Pulmonary artery endothelial cell (primary cell): ENCODE measurements at places on chromosomes 1 and 21. TPM values are rescaled to one million over a fixed set of nuclear protein-coding genes. Genes with fewer than 3 reads are reported as not detected.

DNA sequence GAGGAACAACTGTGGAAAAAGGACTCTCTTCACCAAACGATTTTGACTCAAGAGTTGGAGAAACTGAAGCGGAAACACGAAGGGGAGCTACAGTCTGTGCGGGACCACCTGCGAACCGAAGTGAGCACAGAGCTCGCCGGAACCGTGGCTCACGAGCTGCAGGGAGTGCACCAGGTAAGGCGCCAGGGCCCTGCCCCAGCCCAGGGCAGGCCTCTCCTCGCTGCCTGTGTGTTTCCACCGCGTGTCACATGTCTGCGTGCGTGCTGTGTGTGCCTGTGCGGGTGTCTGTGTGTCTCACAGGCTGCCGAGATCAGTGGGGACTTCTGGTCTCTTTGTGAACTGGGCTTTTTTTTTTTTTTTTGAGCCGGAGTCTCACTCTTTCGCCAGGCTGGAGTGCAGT lies 43.0 kb downstream of the PCNT start:
- DNase-seq: no peak

DNA sequence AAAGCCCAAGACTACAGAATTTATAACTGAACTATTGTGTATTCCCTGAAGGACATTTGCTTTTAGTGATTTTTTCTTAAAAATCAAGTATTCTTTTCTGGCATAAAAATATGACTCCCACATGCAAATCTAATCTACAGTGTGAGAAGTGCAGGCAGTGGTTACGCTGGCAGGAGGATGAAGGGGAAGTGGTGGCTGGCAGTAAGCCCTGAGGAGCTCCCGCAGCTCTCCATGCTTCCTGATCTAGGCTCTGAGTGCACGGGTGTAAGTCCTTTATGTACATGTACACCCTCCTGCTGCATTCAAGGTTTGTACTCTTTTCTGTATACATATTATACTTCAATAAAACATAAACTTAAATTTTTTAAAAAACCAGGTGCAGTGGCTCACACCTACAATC lies 67.5 kb upstream of the PRDX6 start:
- DNase-seq: no peak

DNA sequence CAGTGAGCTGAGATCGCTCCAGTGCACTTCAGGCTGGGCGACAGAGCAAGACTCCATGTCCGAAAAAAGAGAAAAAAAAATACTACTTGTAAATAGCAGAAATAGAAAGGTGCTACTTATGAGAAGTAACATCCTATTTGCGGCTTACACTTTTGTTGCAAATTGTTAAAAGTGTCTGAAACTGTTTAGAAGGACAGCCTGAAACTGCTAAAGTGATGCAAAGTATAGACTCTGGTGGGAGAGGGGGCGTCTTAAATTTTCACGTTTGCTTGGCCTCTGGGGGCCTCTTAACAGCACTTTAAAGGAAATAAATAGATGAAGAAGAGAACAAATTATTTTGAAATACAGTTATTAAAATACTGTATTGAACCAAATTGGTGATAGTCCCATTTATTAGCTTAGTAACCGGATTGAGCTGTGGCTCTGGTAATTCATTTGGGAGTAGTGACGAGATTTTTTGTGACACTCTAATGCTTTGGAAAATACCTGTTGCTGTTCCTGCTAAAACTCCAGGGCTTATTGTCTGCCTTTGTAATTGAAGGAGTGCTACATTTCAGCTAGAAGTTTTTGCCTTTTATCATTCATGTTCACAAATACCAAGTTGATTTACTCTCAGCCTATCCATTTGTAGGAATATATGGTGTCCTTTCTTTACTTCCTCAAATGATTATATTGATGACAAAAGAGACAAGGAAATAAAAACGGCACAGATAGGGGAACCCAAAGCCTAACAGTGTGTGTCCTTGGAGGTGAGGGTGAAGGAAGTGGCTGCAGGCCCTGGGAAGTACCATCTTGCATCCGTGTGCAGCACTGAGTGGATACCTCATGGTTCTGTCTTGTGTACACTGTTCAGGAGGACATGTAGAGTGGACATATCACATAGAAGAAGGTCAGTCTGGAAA lies 6.2 kb downstream of the PKNOX1 start:
- DNase-seq: no peak

GRCh38 chr1:223712194-223712849 lies at the start of gene CAPN2:
Gene CAPN2 (plus strand): TSS chr1:223712539. CDS start chr1:223712641, 102 bp downstream.
- peak; percentile 60 for DNase-seq

CDA gene
- 0.67 and 2.0 TPM in 2 replicates for total RNA-seq

RAP1GAP gene
- total RNA-seq: 0.04 and 0.07 TPM in 2 replicates

NPR1 gene
- 18.5 and 33.1 TPM in 2 replicates for total RNA-seq

DNA sequence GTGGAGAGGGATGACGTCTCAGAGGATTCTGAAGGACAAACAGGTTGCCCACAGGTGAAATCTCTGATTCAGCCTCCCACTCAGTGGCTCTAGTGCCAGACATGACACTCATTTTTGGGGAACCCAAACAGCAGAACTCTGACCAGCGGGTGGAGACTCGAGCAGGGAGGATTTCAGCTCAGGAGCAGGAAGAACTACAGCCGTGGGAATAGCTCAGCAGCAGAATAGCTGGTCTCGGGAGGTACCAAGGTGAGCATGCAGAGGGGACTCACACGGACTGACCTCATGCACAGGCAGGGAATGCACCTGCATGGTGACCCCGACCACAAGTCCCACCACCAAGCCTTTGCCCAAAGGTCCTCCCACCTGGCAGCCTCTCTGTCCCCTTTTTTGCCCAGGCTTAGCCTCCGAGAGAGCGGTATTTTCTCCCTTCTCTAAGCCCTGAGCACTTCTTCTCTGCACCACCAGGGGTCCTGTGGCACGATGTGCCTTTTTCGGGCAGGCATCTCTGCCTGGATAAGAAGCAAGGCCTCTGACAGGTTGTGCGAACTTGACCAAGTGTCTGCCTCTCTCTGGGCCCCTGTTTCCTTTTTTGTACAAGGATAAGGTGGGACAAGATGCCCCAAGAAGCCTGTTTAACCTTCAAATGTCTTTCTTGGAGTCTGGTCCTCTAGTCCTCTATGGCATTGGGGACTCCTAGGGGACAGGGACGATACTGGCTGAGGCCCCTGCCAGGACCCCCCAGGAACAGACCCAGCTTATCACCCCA lies 8.8 kb upstream of the FGR start:
- no peak for DNase-seq

GRCh38 chr1:67332653-67333529 lies 25.2 kb downstream of the IL12RB2 start:
- DNase-seq: no peak

OR2T33 gene
- total RNA-seq: not detected in 2 replicates

KCNJ9 gene
- total RNA-seq: not detected in 2 replicates

SEMA4A gene
- 0.42 and 0.59 TPM in 2 replicates for total RNA-seq

DNA sequence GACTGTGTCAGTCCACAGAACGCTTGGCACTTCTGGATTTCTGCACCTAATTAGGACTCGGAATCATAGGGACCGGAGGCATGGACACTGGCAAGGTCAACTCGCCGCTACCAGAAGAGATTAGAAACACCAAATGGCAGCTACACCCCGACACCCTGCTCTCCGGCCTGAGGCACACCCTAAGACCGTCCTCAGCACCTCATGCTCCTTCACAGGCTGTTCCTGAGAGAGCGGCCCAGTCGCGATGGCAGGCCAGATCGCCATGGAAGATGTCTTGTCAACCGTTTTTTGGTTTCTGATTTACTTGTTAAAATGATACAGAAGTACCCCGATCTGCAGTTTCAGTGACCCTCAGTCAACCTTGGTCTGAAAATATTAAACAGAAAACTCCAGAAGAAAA lies 46.8 kb downstream of the NPHP4 start:
- DNase-seq: no peak

GRCh38 chr21:16797966-16798365 lies 714.9 kb upstream of the CXADR start:
- DNase-seq: no peak

- no peak for DNase-seq
Measured at GRCh38 chr1:7011826-7012225, 226.6 kb downstream of the CAMTA1 start.

GRCh38 chr1:183195142-183195574 lies 9.1 kb downstream of the LAMC2 start:
- no peak for DNase-seq

REG4 gene
- total RNA-seq: not detected in 2 replicates

GRCh38 chr1:104760017-104760416 lies 1010.3 kb downstream of the AMY1C start:
- no peak for DNase-seq

- DNase-seq: no peak
Measured at GRCh38 chr21:34882719-34883131, 166.4 kb downstream of the RUNX1 start.

FCRL5 gene
- under 0.01 TPM in 1 of 2 replicates, not detected in the other for total RNA-seq
